ENCODE measurements at places on chromosomes 3 and 15. TPM values are rescaled to one million over a fixed set of nuclear protein-coding genes. Genes with fewer than 3 reads are reported as not detected.

- H3K4me3 ChIP-seq: no peak overlapping the region
- no peaks in the 10 kb centered on the region for H3K27me3 ChIP-seq
- H3K27ac ChIP-seq: no peak overlapping the region
- peaks cover 5% of the 10 kb centered on the region for H3K4me1 ChIP-seq
Measured at GRCh38 chr15:100008258-100008657, 275.0 kb upstream of the LYSMD4 start.

- H3K36me3 ChIP-seq: no peaks in the 10 kb centered on the region
- H3K27ac ChIP-seq: no peak overlapping the region
- no peak for DNase-seq
- peaks cover 21% of the 10 kb centered on the region for H3K4me1 ChIP-seq
- H3K4me3 ChIP-seq: no peak overlapping the region
- H3K27me3 ChIP-seq: peaks cover 5% of the 10 kb centered on the region
Measured at GRCh38 chr15:40295297-40295696, 12.4 kb upstream of the ANKRD63 start.

DNA sequence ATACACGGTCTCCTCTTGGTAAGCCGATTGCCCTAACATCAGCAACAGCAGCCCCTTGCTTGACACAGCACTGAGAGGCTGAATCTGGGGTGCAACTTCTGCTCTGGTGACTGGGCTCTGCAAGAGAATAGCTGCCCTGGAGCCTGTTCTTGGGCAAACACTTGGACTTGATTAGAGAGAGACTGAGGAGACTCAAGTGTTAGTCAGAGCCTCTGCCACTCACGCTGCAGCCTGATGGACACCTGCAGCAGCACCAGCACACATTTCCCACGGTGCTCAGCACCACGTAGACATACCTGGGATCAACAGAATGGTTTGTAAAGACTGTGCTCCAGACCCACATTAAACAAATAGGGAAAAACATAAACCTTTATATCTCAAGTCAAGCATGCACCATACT lies 35.8 kb upstream of the UMPS start:
- H3K4me1 ChIP-seq: no peaks in the 10 kb centered on the region
- no peak overlapping the region for H3K27ac ChIP-seq
- H3K27me3 ChIP-seq: no peaks in the 10 kb centered on the region
- no peaks in the 10 kb centered on the region for H3K36me3 ChIP-seq
- no peak overlapping the region for H3K4me3 ChIP-seq

DNA sequence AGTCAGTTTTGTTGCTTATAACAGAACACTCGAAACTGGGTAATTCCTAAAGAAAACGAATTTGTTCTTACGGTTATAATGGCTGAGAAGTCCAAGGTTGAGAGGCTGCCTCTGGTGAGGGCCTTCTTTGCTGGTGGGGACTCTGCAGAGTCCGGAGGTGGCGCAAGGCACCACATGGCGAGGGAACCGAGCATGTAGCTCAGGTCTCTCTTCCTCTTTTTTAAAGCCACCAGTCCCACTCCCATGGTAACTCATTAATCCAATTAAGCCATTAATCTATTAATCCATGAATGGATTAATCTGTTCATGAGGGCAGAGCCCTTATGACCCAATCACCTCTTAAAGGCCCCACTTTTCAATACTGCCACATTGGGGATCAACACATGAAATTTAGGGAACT lies 50.0 kb downstream of the ROPN1B start:
- H3K36me3 ChIP-seq: 0 out of 2 replicates have a peak, but pooled peaks cover 3% of the 10 kb centered on the region
- H3K4me3 ChIP-seq: no peak overlapping the region
- no peak for DNase-seq
- no peaks in the 10 kb centered on the region for H3K4me1 ChIP-seq
- H3K27ac ChIP-seq: no peak overlapping the region
- H3K27me3 ChIP-seq: no peaks in the 10 kb centered on the region

DNA sequence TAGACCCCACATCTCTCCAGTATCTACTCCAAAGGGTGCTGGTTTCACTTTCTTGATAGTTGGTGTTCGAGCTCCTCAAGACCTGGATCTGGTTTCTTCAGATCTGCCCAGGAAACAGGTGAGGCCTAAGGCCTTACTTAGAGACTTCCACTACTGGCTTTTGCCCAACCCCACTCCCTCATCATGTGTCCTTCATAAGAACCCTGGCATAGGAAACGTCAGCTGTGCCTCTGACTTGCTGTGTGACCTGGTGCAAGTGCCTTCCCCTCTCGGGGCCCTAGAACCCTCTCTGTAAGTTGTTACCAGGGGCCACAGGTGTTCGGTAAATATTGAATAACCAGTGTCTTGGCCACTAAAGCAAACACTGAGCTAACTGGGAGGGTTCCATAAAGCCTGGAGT lies 3.9 kb downstream of the OXTR start:
- DNase-seq: no peak
- H3K36me3 ChIP-seq: no peaks in the 10 kb centered on the region
- H3K27me3 ChIP-seq: no peaks in the 10 kb centered on the region
- H3K27ac ChIP-seq: no peak overlapping the region

- no peaks in the 10 kb centered on the region for H3K27me3 ChIP-seq
- H3K4me1 ChIP-seq: no peaks in the 10 kb centered on the region
- H3K4me3 ChIP-seq: no peak overlapping the region
- no peak overlapping the region for H3K27ac ChIP-seq
Measured at GRCh38 chr3:130342821-130343661, 2.4 kb upstream of the COL6A5 start.

- no peak for DNase-seq
- H3K36me3 ChIP-seq: no peaks in the 10 kb centered on the region
- H3K27me3 ChIP-seq: no peaks in the 10 kb centered on the region
- H3K4me3 ChIP-seq: no peak overlapping the region
- H3K27ac ChIP-seq: no peak overlapping the region
- no peaks in the 10 kb centered on the region for H3K4me1 ChIP-seq
Measured at GRCh38 chr15:81069356-81069755, 64.7 kb upstream of the CFAP161 start.

The SQOR gene
- 7.8 TPM for polyA plus RNA-seq

The SNAPC5 gene
- 57.8 TPM for polyA plus RNA-seq

GRCh38 chr3:25904206-25904605 lies 114.3 kb downstream of the OXSM start:
- no peak overlapping the region for H3K27ac ChIP-seq
- H3K36me3 ChIP-seq: no peaks in the 10 kb centered on the region
- no peaks in the 10 kb centered on the region for H3K4me1 ChIP-seq
- DNase-seq: no peak
- no peaks in the 10 kb centered on the region for H3K27me3 ChIP-seq

DNA sequence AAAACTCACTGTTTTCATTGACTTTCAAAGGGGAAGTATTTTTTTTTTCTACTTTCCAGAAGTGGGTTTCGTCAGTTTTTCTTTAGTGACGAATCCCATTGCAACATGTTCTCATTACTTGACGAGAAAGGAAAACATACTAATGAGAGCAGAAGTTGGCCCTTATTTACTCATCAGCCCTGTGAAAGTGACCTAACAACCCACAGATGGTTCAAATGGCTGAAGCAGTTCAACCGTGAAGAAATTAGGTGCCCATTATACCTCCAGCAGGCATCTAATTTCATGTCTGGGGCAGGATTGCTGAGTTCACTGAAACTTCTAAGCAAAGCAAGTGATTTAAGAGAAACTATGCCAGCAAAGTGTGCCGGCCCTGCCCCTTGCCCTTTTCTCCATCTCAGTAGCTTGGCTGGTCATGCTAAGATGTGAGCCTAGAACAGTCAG lies 9.0 kb downstream of the AQP9 start:
- no peak for DNase-seq
- no peaks in the 10 kb centered on the region for H3K4me1 ChIP-seq
- H3K27me3 ChIP-seq: no peaks in the 10 kb centered on the region
- no peaks in the 10 kb centered on the region for H3K36me3 ChIP-seq
- H3K4me3 ChIP-seq: no peak overlapping the region

The EOMES gene
- polyA plus RNA-seq: not detected

- peaks cover 5% of the 10 kb centered on the region for H3K36me3 ChIP-seq
- peak overlapping the region; percentile 22 for H3K27ac ChIP-seq
- H3K4me3 ChIP-seq: no peak overlapping the region
- peaks cover 27% of the 10 kb centered on the region for H3K4me1 ChIP-seq
- DNase-seq: no peak
- no peaks in the 10 kb centered on the region for H3K27me3 ChIP-seq
Measured at GRCh38 chr3:50248387-50248786, 12.4 kb downstream of the GNAI2 start.

GRCh38 chr3:13590841-13591520 lies 42.1 kb downstream of the FBLN2 start:
- no peaks in the 10 kb centered on the region for H3K27me3 ChIP-seq
- no peak overlapping the region for H3K4me3 ChIP-seq
- H3K27ac ChIP-seq: no peak overlapping the region
- peaks cover 4% of the 10 kb centered on the region for H3K4me1 ChIP-seq
- DNase-seq: no peak

- DNase-seq: no peak
- no peaks in the 10 kb centered on the region for H3K27me3 ChIP-seq
- no peaks in the 10 kb centered on the region for H3K36me3 ChIP-seq
- H3K4me1 ChIP-seq: no peaks in the 10 kb centered on the region
- H3K4me3 ChIP-seq: no peak overlapping the region
- H3K27ac ChIP-seq: peak overlapping the region; percentile 85
Measured at GRCh38 chr3:12187448-12188327, 29.0 kb upstream of the TIMP4 start.

The MELTF gene
- 27.2 TPM for polyA plus RNA-seq

GRCh38 chr15:36334059-36334458 lies 245.4 kb upstream of the CDIN1 start:
- H3K4me1 ChIP-seq: no peaks in the 10 kb centered on the region
- no peak overlapping the region for H3K27ac ChIP-seq
- H3K4me3 ChIP-seq: no peak overlapping the region
- H3K36me3 ChIP-seq: no peaks in the 10 kb centered on the region
- H3K27me3 ChIP-seq: no peaks in the 10 kb centered on the region

The HRG gene
- not detected for polyA plus RNA-seq

DNA sequence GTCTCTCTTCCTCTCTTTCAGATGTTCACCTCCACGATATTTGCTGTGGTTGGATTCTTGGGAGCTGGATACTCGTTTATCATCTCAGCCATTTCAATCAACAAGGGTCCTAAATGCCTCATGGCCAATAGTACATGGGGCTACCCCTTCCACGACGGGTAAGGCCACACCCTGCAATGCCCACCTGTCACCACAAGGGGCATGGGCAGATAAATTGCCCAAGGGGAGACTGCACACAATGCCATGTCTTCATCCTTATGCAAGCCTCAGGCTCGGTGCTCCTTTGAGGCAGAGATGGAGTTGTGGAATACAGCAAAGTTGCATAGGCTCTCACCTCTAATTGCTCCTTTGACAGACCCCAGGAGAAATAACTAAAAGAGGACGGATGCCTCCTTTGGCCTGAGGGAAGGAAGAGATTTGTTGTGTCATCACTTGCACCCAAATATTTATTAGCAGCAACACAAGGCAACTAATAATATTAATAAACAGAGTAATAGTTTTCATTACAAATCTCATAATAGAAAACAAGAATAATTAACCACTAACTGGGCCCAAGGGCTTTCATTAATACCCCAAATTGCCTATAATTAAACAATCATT lies 13.2 kb downstream of the TM4SF4 start:
- no peak for DNase-seq
- no peak overlapping the region for H3K4me3 ChIP-seq
- no peaks in the 10 kb centered on the region for H3K4me1 ChIP-seq
- no peak overlapping the region for H3K27ac ChIP-seq

DNA sequence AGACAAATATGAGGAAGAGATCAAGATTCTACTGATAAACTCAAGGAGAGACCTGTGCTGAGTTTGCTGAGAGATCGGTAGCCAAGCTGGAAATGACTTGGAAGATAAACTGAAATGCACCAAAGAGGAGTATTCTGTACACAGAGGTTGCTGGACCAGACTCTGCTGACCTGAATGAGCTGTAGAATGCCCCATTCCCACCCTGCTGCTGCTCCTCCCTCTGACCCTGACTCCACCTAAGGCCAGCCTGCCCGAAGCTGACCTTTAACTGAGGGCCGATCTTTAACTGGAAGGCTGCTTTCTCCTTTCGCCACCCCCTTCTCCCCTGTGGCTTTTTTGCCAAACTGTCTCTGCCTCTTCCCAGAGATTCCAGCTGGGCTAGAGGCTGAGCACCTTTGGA lies 34.6 kb downstream of the CDIN1 start:
- H3K4me1 ChIP-seq: 0 out of 2 replicates have a peak, but pooled peaks cover 6% of the 10 kb centered on the region
- no peak overlapping the region for H3K27ac ChIP-seq

The FANCD2OS gene
- polyA plus RNA-seq: not detected

- H3K36me3 ChIP-seq: no peaks in the 10 kb centered on the region
- no peaks in the 10 kb centered on the region for H3K4me1 ChIP-seq
- H3K27ac ChIP-seq: no peak overlapping the region
- no peak for DNase-seq
- H3K4me3 ChIP-seq: no peak overlapping the region
- no peaks in the 10 kb centered on the region for H3K27me3 ChIP-seq
Measured at GRCh38 chr3:150681057-150681456, 22.7 kb downstream of the ERICH6 start.

DNA sequence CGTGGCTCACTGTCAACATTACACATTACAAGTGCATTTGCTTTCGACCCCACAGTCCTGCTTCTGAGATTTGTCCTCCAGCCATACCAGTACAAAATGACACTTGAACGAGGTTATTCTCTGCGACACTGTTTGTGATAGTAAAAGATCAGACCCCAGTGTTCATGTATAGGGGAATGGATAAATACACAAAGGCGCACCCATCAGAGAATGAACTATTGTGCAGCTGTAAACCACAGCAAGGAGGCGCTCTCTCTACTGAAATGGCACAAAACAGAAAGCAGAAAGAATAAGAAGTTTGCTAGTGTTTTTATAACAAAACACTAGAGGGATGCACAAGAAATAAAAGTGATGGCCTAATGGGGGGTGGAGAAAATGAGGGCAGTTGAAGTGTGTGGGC lies 4.9 kb upstream of the CHSY1 start:
- DNase-seq: no peak
- H3K4me1 ChIP-seq: no peaks in the 10 kb centered on the region
- no peaks in the 10 kb centered on the region for H3K36me3 ChIP-seq
- H3K27me3 ChIP-seq: no peaks in the 10 kb centered on the region
- no peak overlapping the region for H3K27ac ChIP-seq

The PAK6 gene
- 0.07 TPM for polyA plus RNA-seq

DNA sequence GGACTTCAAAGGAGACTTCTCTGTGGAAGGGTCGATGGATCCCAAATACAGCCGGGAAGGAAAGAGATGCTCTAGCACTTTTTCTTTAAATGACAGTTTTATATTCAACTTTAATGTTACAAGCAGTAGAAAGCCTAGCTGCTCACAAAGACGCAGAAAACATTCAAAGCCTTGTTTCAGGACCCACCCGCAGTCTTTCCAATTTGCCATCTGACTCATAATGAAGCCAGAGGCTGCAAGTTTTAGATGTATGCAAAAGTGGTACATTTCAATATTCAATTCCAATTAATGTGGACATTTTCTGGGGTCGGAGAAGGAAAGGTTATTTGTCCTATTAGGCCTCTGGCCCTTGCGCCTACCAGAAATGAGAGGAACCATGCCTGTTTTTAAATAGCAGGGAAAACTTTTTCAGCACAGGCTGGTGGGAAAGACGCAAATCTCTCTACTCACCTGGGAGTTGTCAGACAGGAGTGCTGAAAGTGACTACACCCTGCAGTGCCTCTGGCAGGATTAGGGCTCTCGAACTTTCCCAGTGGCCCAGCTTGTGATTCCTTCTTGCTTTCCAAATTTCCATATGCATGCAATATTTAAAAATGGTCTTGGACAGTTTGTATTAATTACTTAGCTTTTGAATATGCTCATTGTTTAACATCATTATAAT lies 117.4 kb upstream of the MBNL1 start:
- no peaks in the 10 kb centered on the region for H3K27me3 ChIP-seq
- no peak for DNase-seq
- peak overlapping the region; percentile 67 for H3K27ac ChIP-seq
- peaks cover 3% of the 10 kb centered on the region for H3K4me1 ChIP-seq
- peak overlapping the region; percentile 61 for H3K4me3 ChIP-seq
